ENCODE measurements at places on chromosomes 16 and 17. TPM values are rescaled to one million over a fixed set of nuclear protein-coding genes. Genes with fewer than 3 reads are reported as not detected.

DNA sequence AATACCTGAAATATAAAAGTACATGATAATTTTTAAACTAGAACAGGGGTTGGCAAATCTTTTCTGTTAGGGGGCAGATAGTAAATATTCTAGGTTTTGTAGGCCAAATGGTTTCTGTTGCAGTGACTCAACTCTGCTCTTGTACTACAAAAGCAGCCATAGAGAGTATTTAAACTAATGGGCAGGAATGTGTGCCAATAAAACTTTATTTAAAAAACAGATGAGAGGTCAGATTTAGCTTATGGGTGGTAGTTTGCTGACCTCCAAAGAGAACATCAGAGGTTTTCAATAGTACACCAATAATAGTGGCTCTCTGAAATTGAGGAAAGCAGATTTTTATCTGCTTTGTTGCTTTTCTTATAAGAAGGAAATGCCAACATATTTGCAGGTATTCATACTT lies 15.2 kb upstream of the FAM20A start:
- no peak for DNase-seq

- DNase-seq, result no peak
Measured at GRCh38 chr17:40318830-40319391, 9.9 kb downstream of the RARA start.

DNA sequence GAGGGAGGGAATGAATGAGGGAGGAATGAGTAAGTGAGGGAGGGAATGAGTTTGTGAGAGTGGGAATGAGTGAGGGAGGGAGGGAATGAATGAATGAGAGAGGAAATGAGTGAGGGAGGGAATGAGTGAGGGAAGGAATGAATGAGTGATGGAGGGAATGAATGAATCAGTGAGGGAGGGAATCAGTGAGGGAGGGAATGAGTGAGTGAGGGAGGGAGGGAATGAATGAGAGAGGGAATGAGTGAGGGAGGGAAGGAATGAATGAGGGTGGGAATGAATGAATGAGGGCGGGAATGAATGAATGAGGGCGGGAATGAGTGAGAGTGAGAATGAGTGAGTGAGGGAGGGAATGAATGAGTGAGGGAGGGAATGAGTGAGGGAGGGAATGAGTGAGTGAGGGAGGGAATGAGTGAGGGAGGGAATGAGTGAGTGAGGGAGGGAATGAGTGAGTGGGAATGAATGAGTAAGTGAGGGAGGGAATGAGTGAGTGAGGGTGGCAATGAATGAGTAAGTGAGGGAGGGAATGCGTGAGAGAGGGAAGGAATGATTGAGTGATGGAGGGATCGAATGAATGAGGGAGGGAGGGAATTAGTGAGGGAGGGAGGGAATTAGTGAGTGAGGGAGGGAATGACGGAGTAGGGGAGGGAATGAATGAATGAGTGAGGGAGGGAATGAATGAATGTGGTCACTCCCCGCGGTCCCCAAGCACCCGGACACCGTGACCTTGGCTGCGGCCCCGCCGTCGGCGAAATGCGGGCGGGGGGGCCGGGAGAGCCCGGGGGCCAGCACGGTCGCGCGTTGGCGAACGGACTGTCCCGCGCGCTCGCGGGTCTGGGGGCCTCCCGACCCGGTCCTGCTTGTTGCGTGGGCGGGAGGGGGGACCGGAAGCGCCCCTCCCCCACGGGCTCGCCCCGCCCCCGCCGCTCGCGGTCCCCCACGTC lies 1.1 kb upstream of the UBE2I start:
- no peak for DNase-seq

Gene TERB1
- not detected for polyA plus RNA-seq

- DNase-seq, result peak; percentile 71
Measured at GRCh38 chr16:66934138-66934838, at the start of gene CIAO2B. CIAO2B (minus strand) TSS chr16:66934402; CDS start chr16:66934364, 38 bp downstream.

- no peak for DNase-seq
Measured at GRCh38 chr17:30858556-30859250, 26.9 kb downstream of the ATAD5 start.

GRCh38 chr17:79613195-79613772 lies 2.4 kb upstream of the RBFOX3 start:
- DNase-seq, result no peak

DNA sequence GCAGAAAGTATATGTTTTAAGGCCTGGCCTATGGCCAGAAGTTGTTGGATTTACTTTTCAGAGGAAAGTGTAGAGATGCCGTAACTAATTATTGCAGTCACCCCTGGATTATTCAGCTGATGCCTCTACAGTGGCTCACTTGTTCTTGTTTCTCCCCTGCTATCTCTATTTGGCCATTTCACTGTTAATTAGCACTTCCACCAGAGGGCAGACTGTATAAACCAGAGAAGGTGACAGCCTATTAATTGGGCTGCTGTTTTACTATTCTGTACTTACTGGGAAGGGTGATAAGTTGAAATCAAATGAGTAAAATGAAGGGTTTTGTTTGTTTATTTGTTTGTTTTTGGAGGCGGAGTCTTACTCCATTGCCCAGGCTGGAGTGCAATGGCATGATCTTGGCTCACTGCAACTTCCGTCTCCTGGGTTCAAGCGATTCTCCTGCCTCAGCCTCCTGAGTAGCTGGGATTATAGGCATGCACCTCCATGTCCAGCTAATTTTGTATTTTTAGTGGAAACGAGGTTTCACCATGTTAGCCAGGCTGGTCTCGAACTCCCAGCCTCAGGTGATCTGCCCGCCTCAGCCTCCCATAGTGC lies 66.0 kb downstream of the CDK12 start:
- DNase-seq, result no peak

GRCh38 chr17:8953156-8953885 lies 12.2 kb downstream of the PIK3R5 start:
- DNase-seq, result no peak

- no peak for DNase-seq
Measured at GRCh38 chr16:76583466-76583865, 306.3 kb downstream of the CNTNAP4 start.

GRCh38 chr17:21313320-21313719 lies 28.8 kb downstream of the MAP2K3 start:
- DNase-seq, result no peak

DNA sequence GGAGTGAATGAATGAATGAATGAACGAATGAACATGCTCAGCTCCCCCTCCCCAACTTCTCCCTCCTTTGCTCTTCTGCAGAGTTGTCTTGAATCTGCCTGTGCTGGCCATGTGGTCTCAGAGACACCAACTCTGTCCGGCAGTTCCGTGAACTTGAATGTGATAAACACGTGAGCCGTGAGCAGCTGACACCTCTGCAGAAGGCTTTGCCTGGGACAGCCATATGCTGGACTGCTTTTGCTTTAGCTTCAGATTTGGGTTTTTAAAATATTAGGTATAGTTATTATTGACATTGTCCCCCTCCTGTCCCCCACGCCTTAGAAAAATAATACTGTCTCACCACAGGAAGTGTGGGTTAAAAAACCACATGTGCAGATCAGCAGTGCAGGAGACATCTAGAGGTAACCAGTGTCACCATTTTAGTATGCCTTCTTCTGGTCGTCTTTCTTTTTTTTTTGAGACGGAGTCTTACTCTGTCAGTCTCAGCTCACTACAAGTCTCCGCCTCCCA lies 83.8 kb downstream of the ABCC1 start:
- DNase-seq, result no peak

DNA sequence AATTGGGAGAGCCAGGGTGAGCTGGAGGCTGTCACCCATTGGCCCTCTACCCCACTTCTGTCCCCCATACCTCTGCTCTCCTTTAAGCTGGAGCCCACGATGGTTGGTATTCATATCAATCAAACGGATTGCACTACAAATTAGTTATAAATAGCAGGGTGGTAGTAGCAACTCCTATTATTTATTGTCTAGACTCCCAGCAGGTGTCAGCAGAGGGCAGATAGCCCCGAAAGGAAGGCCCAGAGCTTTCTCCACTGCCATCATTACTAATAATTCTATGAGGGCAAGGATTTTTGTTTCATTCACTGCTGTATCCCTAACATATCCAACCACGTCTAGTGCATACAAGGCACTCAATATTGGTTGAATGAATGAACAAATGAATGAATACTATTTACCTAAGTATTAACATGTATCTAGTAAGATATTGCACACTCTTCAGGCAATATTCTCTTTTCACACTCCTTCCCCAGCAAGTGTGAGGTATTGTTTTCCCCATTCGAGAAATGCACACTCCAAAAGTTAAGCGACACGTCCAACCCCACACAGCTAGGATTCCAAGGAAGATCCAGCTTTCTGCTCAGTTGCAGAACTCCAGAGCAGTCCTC lies 6.3 kb downstream of the C17orf50 start:
- no peak for DNase-seq

DNA sequence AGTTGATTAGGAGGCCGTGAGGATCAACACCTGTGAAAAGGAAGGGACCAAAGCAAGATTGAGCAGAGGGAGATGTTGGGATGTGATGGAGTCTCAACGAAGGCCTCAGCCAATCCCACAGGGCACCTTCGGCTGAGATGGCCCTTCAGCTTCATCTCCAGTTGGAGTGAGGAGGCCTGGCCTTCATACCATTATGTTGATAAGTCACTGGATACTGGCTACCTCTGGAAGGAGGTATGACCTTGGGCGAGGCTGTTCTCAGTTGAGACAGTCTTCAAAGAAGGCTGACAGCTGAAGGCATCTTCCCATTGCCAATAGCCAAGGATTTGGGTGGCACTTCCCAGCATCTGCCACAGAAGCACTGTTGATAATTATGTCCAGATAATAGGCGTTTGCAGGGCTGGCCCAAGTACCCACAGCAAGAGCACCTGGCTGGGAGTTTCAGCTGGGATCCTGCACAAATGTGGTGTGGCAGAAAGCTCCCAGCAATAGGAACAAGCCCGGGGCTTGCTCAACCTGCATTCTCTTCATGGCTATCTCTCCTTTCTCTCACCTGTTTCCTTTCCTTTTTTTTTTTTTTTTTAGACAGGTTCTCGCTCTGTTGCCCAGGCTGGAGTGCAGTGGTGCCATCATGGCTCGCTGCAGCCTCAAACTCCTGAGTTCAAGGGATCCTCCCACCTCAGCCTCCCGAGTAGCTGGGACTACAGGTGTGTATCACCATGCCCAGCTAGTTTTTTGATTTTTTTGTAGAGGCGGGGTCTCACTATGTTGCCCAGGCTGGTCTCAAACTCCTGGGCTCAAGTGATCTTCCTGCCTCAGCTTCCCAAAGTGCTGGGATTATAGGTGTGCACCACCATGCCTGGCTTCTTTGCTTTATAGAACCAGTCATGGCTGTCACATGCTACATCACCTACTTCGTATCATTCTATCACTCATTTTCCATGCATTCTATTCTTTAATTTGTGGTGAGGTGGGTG lies 18.2 kb upstream of the MAP3K14 start:
- no peak for DNase-seq

- no peak for DNase-seq
Measured at GRCh38 chr17:36980280-36980761, 31.6 kb downstream of the AATF start.

GRCh38 chr17:41586863-41587495 lies at the start of gene KRT14:
KRT14 (minus strand) TSS chr17:41586895; CDS start chr17:41586834, 61 bp downstream.
- no peak for DNase-seq

DNA sequence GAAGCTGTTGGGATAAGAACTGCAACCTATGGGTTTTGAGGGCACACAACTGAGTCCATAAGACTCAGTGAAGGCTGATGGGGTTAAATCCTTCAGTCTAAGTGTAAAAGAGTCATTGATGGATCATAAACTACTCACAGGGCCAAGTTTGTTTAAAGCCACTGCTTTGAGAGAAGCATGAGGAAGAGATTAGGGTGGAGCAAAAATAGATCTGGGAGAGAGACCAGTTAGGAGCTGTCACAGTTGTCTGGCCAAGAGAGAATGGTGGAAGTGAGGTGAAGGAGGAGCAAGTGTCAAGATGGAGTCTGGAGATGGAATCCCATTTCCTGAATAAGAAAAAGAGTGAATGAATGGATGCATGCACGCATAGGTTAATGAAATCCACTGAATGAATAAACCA lies 379.1 kb upstream of the CDH11 start:
- no peak for DNase-seq

Gene FOXF1
- polyA plus RNA-seq, result 0.04 TPM

GRCh38 chr16:85304337-85304736 lies 192.1 kb upstream of the CIBAR2 start:
- DNase-seq, result no peak

DNA sequence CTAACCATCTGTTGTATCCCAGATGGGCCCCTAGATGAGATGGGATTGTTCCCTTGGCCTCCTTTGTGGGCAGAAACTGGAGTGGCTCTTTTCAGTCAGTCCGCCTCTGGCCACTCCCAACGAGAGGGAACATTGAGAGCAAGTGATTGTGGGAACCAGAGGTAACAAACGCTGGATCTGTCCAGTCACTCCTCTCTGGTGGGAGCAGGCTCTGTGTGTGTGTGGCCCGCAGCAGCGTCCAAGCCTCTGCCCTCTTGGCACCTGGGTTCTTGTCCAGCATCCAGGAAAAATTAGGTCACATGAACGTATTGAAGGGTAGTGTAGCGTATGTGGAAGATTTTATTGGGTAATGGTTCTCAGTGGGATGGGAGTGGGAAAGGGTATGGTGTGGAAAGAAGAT lies 101.9 kb upstream of the COX10 start:
- no peak for DNase-seq

GRCh38 chr16:27677263-27677662 lies 127.3 kb downstream of the KATNIP start:
- DNase-seq, result no peak

Gene LRRC75A
- polyA plus RNA-seq, result 4.2 TPM

DNA sequence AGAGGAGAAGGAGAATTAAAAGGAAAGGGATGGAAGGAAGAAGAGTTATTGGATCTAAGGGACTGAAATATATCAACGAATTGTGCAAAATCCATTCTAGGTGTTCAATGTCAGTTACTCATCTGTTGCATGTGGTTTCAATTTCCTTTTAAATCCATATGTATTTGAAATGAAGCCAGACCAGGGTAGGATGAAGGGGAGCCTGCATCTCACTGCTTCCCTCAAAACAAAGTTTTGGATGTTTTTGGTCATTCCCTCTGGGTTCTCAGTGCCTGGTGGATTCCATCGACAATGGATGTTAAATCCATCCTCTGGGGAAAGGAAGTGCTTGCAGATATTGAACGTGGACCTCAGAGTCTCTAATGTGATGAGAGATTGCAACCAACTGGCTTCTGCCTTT lies 103.5 kb upstream of the XYLT1 start:
- DNase-seq, result no peak

- DNase-seq, result no peak
Measured at GRCh38 chr17:61058066-61058465, 341.6 kb upstream of the TBX2 start.

DNA sequence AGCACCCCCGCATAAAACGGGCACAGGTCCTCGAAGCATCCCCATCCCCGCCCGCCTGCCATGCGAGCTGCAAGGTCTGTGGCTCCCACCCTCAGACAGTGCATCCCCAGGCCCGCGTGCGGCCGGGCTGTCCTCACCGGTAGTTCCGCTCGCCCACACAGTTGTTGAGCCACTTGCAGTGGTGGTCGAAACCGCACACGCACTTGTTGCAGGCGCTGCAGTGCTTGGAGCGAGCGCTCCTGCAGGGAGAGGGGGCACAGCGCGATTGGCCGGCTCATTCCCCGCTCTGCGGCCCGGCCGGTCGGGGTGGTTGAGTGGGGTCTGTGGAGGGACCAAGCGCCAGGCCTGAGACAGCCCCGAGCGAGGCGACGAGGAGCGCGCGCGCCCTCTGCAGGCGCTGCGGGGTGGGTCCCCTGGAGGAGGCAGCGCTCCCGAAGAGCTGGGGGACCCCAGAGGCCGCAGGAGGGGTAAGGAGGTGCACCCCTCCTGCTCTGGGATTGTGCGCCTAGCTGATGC lies 6.0 kb upstream of the TPPP3 start:
- DNase-seq, result no peak
